ENCODE measurements at places on chromosomes 6 and 20.

- peak; percentile 77 for DNase-seq
Measured at GRCh38 chr20:56987986-56988385, 278.5 kb downstream of the BMP7 start.

DNA sequence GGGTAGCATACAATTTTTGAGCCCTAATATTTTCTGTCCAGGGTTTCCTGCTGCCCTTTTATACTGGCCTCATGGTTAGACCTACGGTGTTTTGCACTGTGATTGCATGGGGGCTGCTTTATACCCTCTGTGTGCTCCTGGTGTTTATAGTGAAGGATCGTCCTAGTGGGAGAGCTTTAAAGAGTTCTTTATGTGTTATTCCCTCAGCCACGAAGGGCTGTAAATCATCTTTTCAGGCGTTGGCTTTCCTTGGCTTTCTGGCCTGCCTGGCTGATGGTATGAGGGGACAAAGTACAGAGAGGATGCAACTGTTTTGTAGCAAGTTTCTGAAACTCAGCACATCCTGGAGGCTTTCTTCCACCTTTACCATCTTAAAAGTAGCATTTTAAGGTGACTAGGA is 464.3 kb downstream of the EPM2A start:
- no peak for DNase-seq

DNA sequence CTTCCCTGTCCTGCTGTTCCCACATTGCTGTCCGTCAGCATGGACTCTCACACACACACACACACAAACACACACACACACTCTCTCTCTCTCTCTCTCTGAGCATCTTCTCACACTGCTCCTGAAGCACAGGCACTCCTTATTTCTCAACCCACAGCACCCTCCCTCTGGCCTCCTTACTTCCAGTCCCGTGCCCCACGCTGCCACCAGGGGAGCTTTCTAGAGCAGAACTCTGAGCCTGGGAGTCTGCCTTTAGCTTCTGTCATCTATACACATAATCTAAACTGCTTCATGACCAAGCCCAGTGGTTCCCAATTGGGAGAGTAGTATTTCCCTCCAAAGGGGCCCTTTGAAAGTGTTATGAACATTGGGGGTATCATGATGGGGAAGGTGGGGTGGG is 29.1 kb downstream of the HECA start:
- DNase-seq, result no peak

DNA sequence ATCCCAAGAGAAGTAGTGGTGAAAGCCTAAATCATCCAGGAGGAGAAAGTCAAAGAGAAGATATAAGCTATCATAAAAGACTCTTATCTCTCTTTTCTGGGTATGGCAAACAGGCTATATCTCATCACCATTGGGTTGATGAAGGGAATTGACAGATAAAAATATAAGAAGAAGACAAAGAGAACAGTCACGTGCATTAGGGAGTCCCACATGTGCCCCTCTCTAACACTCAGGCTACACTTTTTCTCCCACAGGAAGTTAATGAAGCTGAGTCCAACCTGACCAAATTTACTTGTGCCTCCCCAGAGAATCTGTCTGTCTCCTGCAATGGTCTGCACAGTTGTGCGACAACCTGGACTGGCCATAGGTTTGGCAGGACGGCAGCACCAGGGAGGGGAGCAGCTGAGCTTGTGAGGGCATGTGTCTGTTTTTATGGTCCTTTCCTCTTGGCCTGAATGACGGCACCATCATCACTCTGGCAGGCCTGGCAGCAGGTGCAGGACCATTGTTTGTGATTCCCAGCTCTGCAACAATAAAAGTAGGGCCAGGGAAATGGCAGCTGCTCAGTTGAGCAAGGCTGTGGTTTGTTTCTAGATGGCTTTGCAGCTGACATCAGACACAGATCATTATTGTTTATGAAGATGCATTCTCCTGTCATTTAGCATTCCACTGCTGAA is 144.5 kb upstream of the MCHR2 start:
- no peak for DNase-seq

- no peak for DNase-seq
Measured at GRCh38 chr20:63530788-63531160, 6.4 kb downstream of the PTK6 start.

GRCh38 chr20:47503685-47504084 is 2.0 kb downstream of the NCOA3 start:
- peak; percentile 22 for DNase-seq

DNA sequence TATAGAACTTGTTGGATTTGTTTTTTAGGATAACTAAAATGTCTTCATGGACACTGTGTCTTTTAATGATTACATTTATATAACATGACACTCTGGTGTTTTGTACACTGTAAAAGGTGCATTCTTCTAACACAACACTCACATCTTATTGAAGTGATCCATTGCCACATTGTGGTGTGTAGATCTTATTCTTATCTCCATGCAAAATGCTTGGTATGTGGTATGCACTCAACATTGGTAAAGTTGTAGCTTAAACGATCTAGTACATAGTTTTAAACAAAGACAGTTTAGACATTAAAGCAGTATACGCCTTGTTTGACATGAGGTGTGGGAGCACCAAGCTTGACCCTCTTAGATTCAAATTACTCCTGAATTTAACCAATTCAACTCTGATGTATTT is 84.7 kb downstream of the SASH1 start:
- no peak for DNase-seq

DNA sequence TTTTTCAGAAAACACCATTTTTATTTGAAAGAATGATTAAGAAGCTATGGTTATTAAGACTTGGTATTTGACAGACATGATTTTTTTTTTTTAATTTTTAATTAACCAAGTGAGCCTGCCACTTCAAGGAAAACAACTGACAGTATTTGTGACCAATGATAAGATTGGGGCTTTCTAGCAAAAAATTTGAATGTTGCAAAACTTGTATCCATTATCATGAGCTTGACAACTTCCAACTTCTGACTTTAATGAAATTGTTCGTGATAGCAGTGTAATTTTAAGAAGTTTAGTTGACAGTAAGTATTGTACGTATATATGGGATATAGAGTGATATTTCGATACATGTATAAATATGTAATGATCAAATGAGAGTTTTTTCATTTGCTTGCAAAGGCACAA is 21.6 kb upstream of the POM121L2 start:
- no peak for DNase-seq

- DNase-seq, result no peak
Measured at GRCh38 chr20:59148701-59149493, 14.7 kb upstream of the ZNF831 start.

GRCh38 chr6:27312146-27312949 is at the start of gene POM121L2:
POM121L2 (minus strand) TSS chr6:27312273; CDS start chr6:27312170, 103 bp downstream.
- peak; percentile 65 for DNase-seq

DNA sequence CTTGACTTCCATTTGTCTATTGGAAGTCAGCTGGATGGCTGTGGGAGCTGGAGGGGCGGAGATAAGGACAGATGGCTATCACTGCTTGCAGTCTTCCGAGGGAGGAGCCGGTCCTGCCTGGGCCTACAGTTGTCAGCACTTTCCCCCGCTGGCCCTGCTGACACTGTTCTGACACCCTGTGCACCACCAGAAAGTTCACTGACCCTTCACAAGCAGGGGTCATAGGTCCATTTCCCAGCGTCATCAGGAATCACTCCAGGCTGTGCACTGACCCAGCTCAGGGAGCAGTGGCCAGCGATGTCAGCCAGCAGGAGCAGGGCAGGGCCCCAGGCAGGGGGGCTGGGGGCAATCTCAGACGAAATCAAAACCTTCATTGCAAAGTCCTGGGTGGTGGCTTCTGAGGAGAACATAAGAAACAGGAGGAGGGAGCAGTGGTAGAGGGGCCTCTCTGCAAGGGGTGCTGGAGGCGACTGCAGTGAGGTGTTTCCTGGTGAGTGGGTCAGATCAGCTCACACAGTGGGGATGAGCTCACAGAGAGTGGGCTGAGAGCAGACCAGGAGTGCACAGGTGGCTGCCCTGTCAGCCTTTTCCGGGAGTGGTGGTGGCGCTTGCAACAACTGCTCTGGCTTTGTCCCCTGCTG is 26.5 kb upstream of the PLEKHG1 start:
- DNase-seq, result no peak

GRCh38 chr6:157497579-157497978 is 116.6 kb downstream of the ZDHHC14 start:
- DNase-seq, result no peak

- DNase-seq, result no peak
Measured at GRCh38 chr6:50889935-50890334, 71.3 kb downstream of the TFAP2B start.

DNA sequence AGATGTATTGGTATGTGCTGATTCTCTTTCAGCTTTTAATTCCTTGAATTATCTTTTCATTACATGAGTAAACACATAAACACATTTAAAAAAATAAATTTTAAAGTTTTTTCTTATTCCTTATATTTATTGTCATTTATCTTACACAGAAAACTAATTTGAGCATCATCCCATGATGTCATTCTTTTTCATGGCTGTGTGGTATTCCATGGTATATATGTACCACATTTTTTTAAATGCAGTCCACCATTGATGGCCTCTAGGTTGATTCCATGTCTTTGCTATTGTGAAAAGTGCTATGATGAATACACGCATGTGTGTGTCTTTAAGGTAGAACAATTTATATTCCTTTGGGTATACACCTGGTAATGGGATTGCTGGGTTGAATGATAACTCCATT is 33.3 kb downstream of the OTOR start:
- no peak for DNase-seq

GRCh38 chr20:41030061-41030460 is 1.4 kb downstream of the TOP1 start:
- DNase-seq, result no peak

DNA sequence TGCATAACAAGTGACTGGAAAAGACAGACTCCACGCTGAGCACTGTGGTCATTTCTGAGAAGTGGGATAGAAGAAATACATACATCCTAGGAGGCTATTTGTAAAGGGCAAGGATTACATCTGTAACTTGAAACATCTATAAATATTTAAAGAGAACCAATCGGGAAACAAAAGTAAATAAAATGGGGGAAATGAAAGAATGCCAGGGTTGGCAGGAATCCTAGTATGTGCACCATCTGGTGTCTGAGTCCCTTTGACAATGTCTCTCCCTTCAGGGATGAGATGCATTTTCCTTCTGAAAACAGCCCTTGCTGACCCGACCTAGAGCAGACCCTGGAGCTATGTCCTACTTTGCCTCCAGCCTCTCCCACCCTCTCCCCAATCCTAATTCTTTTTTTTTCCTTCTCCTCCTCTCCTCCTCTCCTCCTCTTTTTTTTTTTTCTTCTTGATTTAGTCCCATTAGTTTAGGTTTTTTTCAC is 53.2 kb downstream of the VSTM2L start:
- no peak for DNase-seq

GRCh38 chr20:19619904-19620430 is 138.1 kb upstream of the RIN2 start:
- DNase-seq, result no peak

GRCh38 chr6:167058261-167058660 is 59.1 kb downstream of the CEP43 start:
- DNase-seq, result no peak

- DNase-seq, result no peak
Measured at GRCh38 chr6:111228094-111228493, 140.8 kb downstream of the SLC16A10 start.

- peak; percentile 99 for DNase-seq
Measured at GRCh38 chr20:58623579-58624473, 27.3 kb upstream of the STX16 start.

DNA sequence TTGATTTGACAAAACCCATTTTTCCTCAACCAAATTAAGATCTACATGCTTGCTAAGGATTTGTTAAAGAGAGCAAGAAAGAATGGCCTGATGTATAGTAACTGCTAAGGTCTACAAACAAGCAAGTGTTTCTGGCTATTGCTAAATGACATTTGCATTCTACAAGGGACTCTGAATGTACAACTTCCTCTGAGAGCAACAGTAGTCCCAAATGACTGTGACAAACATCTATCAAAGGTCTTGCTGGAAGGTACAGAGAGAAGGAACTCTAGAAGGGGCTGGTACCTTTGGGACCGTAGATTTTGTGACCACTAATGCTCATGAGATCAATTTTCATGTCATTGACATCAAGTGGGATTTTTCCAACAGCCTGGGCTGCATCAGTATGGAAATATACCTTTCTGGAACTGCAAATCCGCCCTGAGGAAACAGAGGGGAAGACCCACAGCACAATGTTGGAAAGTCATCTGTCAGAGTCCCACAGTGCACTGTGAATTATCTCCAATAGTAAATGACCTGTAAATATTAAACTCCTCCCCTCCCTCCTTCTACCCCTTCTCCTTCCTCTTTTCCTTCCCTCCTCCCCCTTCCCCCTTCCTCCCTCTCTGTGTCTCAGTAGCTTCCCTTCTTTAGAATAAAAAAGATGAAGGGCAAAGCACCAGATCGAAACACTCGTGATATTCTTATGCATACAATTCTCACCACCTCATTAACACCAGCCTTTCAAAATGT is 15.9 kb upstream of the CPNE1 start:
- DNase-seq, result no peak

DNA sequence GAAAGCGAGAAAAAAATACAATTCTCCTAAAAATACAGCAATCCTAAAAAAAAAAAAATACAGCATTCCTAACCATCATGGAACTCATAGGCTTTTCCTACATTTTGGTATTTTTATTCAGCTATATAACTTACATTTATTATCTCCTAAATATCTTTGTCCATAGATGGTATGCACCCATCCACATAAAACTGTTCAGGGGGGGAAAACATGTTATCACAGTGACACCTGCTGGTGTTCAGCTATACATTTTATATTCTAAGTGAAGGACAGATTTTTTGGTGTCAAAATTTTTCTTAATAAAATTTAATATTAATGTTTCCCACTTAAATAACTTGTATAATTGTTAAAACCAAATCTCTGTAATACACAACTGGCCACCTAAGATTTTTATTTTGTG is 58.0 kb downstream of the BLOC1S5 start:
- peak; percentile 57 for DNase-seq

DNA sequence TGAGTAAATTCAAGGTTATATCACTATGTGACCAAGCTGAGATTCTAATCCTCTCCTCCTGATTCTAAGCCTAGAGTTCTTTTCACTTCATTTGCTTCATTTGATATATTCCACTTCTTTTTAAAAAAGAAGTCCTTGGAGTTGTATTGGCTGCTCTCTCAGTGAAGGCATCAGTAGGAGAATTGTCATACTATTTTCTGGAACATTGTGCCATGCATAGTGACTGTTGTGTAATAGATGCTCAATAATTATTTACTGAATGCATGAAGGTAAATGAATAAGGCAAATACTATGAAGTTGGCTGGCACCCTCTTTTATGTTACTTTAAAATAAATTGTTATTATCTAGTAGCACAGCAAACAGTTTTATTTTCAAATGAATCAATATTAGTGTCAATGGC is 189.4 kb downstream of the MTFR2 start:
- DNase-seq, result no peak

DNA sequence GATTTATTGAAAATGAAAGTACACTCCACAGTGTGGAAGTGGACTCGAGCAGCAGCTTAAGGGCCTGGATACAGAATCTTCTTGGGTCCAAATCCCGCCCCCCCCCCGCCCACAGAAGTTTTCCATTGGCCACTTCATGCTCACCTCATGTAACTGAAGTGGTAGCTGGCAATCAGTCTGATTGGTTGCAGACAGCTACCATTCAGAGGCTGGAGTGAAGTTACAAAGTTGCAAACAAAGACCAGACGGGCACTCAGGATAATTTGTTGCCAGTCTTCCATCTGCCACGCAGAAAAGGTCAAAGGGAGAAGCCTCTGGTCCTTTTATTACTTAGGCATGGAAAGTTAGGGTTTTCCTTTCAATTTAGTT is 25.8 kb upstream of the FABP7 start:
- DNase-seq, result no peak

- DNase-seq, result no peak
Measured at GRCh38 chr6:132713352-132714134, at the start of gene VNN1. VNN1 (minus strand) TSS chr6:132714055; CDS start chr6:132714035, 20 bp downstream.

- DNase-seq, result no peak
Measured at GRCh38 chr20:10861619-10862018, 187.8 kb upstream of the JAG1 start.

- DNase-seq, result no peak
Measured at GRCh38 chr6:1643111-1643510, 33.4 kb downstream of the FOXC1 start.

Data from ELR (cell line).